ENCODE measurements at places on chromosomes 4 and X.

GRCh38 chr4:11487868-11488544 lies 59.3 kb upstream of the HS3ST1 start:
- DNase-seq = peak; percentile 29

DNA sequence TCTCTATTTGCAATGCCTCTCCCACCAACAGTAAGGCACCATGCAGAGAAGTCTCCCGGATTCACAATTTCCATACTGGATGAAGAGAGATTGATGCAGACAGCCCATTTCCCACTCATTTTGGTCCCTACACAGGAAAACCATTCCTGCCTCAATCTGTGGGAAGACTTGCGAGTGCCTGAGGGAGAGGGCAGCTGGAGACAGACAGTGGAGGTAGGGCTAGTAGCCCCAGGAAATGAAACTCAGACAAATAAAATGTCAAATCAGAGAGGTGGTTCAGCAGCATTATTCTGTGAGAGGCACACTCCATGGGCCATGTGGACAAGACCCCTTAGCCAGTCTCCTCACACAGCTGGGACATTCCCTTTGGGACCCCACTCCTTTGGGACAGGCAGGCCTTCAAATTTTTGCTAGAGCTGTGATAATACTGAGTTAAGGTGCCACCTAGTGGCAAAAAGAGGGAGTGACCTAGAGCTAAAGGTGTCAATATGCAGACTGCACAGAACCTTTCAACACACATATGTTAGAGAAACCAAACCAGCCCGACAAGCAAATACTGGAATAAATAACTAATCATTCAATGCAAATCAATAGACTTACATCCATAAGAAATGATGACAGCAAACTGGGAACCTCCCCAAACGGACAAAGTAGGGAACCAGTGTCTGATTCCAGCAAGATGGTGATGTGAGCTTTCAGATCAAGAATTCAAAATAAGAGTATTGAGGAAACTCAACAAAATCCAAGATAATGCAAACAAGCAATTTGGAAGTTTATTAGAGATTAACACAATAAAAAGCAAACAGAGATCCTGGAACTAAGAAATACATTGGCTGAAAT lies 1865.3 kb upstream of the AGA start:
- no peak for DNase-seq

DNA sequence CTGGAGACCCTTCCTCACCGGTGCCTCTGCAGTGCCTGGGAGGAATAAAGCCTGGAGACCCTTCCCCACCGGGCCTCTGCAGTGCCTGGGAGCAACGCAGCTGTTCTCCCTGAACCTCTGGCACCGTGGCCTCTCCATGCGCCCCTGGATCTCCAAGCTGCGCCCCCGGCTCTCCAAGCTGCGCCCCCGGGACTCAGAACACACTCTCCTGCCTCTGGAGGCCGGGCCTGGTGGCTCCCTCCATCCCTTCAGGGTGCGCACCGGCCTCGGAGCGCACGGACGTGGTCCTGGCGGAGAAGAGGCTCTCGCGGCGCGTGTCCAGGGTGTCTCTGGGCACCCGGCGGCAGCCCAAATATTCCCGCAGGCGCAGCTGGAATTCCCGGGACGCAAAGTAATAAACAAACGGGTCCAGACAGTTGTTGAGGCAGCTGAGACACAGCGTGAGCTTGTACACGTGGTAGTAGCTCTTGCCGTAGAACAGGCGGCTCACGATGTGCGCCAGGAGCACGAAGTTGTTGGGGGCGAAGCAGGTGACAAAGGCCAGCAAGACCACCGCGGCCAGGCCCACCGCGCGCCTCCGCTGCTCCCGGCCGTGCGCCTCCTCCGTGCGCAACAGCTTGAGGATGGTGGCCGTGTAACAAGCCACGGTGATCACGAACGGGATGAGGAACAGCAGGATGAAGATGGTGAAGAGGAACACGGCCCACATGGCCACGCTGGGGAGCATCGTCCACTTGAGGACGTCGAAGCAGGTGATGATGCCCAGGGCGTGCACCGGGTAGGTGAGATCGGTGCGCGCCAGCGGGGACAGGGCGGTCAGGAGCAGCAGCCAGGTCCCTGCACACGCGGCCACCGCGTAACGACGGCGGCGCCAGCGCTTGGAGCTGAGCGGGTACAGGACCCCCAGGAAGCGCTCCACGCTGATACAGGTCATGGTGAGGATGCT lies 12.8 kb upstream of the ASMTL start:
- DNase-seq = no peak

DNA sequence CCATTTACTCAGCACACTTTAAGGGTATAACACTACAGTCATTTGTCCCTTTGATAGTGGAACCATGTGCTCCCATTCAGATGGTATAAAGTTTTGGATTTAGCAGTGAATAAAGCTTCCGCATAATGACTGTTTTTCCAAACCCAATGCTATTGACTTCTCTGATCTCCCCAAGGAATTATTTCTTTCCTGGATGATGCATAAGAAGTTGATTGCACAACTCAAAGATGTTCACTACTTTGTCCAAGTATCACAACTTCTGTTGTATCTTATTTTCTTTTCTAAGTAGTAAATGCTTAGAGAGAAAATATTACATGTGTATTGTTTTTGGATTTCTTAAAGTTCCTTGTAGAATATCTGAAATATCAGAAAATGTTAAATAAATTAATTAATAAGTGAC lies 300.2 kb downstream of the GPM6A start:
- no peak for DNase-seq

- no peak for DNase-seq
Measured at GRCh38 chr4:151901631-151902030, 140.8 kb upstream of the GATB start.

GRCh38 chrX:30779453-30780030 lies 109.5 kb downstream of the TAB3 start:
- DNase-seq = no peak

GRCh38 chr4:33302321-33302720 lies 2582.2 kb downstream of the PCDH7 start:
- no peak for DNase-seq

DNA sequence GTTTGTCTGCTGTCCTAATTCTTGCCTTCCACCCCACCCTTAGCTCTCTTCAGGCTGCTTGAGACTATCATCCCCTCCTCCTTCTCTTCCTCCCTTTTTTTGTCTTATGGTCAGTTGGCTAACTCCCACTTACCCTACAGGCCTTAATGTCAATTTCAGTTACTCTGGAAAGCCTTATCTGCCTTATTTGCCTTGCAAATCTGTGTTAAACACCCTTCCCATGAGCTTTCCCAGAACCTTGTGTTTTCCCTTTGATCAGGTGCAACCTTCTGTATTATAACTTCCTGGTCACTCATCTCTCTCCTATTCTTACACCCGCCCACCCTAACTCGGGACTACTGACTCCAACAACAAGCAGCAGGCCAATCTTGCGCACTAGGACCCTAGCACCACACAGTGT lies 74.8 kb downstream of the COX18 start:
- no peak for DNase-seq

DNA sequence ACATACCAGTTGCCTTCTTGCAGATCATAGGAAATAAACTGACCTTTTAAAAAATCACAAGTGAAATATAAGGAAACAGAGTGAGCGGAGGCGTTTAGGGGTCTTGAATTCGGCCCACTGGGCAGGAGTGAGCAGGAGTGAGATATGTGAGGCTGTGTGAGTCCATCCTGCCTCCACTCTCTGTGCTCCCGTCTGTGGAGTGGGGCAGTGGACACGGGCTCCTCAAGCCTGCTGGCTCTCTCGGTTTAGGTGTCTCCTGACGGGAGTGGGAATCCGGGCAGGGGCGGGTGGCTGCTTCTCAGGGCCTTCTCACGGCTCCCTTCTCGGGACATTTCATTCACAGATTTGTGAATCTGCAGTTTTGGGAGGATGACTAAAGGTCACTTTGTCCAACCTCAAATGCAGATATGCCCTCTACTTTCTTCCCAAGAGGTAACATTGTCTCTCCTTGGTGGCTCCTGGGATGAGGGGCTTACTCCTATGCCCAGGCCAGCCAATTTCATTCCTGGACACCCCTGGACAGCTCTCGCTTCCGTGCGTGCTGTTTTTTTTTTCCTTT lies 27.6 kb downstream of the CYTL1 start:
- no peak for DNase-seq

GRCh38 chrX:49171752-49172279 lies at the start of gene PLP2:
Gene PLP2, plus strand, starts transcription at chrX:49171898. Its CDS starts 103 bp downstream, at chrX:49172001.
- no peak for DNase-seq

GRCh38 chr4:1487761-1488160 lies 81.5 kb upstream of the NKX1-1 start:
- DNase-seq = no peak

GRCh38 chr4:133000012-133000411 lies 149.1 kb upstream of the PCDH10 start:
- DNase-seq = no peak

DNA sequence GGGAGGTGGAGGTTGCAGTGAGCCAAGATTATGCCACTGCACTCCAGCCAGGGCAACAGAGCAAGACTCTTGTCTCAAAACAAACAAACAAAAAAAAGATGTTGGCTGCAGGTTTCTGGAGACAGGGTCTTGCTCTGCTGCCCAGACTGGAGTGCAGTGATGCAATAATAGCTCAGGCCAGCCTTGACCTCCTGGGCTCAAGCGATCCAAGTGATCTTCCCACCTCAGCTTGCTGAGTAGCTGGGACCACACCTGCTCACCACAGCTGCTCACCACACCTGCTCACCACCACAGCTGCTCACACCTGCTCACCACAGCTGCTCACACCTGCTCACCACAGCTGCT lies 29.9 kb upstream of the CPLX1 start:
- DNase-seq = no peak

GRCh38 chr4:113618205-113618604 lies 143.3 kb downstream of the CAMK2D start:
- no peak for DNase-seq

DNA sequence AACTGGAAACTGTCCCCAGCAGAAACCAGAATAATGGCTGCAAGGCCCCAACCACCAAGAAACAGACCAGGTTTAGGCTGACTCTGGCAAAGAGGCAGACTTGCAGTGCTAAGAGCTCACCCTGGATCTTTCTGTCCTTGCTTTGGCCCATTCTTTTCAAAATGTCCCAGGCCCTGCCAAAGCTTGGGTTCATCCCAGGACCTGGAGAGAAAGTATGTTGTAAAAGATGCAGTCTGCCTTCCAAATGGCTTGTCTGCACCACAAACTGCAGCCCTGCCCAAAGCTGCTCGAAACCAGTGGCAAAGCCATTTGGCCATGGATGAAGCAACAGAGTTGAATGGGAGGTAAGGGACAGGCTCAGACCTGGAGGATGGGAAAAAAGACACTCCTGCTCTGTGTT lies 38.0 kb upstream of the LNX1 start:
- no peak for DNase-seq

GRCh38 chrX:79630033-79631009 lies 263.2 kb upstream of the ITM2A start:
- no peak for DNase-seq

GRCh38 chrX:11758400-11759171 lies 549 bp downstream of the MSL3 start:
- DNase-seq = no peak

GRCh38 chrX:106780664-106781377 lies 21.7 kb upstream of the TBC1D8B start:
- no peak for DNase-seq

- no peak for DNase-seq
Measured at GRCh38 chr4:113169368-113169767, 119.9 kb downstream of the ANK2 start.

DNA sequence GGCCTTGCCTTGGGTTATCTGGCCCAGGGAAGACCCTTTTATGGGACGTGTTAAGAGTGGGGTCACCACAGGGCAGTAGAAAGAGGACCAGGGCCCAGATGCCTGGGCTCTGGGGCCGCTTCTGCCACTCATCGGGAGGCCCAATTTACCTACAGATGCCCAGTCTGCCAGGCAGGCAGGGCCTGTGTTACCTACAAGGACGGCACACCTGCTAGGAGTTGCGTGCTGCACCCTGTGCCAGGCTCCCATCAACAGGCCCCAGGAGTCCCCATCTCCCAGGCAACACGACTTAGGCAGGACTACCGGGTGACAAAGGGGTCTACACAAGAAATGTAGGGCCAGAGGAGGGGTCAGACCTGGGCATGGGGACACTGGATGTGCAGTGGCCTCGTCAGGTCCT lies 34.6 kb downstream of the WDR1 start:
- no peak for DNase-seq

DNA sequence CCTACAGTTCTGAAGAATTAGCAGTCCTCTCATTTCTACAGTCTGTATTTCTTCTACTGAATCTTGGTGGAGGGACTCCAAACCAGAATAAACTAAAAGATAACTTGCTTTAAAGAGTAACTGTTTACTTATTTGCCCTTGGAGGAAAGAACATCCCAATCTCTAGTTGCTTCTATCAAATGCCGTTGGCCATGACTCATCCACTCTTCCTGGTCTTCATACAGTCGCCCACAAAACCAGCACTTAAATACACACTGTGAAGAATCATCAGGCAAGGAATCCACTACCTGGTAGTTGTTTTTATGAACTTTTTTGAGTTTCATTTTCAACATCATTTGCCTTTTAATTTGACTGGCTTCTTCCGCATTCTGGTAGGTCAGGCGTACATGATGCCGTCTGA lies 14.2 kb downstream of the ZNF518B start:
- DNase-seq = no peak

- no peak for DNase-seq
Measured at GRCh38 chr4:172654457-172654856, 514.2 kb upstream of the GALNT7 start.

- no peak for DNase-seq
Measured at GRCh38 chr4:28358606-28359005, 1498.0 kb downstream of the STIM2 start.

DNA sequence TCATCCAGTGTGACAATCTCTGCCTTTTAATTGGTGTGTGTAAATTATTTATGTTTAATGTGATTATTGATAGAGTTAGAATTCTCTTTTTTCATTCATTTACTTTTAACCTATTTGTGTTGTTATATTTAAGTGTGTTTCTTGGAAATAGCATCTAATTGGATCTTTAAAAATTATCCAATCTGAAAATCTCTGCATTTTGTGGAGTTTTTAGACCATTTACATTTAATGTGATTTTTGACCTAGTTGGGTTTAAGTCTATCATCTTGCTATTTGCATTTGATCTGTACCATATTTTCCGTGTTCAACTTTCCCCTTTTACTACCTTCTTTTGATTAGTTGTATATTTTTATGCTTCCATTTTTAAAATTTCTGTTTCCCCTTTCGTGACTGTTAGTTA lies 71.3 kb downstream of the TENM3 start:
- no peak for DNase-seq

GRCh38 chr4:67342291-67342690 lies 203.0 kb downstream of the CENPC start:
- DNase-seq = no peak

DNA sequence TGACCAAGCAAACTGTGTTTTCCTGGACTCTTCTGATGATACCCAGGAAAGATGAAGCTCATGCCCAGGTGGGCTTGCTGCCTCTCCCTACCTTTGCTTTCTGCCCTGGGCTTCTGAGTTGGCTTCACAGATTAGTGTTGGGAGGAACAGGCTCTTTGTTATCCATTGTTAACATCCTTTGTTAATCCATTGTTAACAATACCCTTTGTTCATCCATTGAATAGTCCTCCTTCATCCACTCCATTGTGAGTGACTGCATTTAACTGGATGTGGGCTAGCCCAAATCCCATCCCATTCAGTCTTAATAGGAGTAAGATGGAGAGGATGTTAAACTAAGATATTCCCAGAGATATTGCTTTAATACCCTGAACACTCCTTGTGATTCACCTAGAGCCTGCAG lies 199.0 kb upstream of the LNX1 start:
- no peak for DNase-seq
